ENCODE measurements at places on chromosomes 13 and 19. TPM values are rescaled to one million over a fixed set of nuclear protein-coding genes. Genes with fewer than 3 reads are reported as not detected.
A peak's percentile ranks its signal among the peaks of the same experiment; 100 is the strongest.

ZNF430 gene
- 19.7 TPM for total RNA-seq

PRMT1 gene
- total RNA-seq: 454 TPM

DNA sequence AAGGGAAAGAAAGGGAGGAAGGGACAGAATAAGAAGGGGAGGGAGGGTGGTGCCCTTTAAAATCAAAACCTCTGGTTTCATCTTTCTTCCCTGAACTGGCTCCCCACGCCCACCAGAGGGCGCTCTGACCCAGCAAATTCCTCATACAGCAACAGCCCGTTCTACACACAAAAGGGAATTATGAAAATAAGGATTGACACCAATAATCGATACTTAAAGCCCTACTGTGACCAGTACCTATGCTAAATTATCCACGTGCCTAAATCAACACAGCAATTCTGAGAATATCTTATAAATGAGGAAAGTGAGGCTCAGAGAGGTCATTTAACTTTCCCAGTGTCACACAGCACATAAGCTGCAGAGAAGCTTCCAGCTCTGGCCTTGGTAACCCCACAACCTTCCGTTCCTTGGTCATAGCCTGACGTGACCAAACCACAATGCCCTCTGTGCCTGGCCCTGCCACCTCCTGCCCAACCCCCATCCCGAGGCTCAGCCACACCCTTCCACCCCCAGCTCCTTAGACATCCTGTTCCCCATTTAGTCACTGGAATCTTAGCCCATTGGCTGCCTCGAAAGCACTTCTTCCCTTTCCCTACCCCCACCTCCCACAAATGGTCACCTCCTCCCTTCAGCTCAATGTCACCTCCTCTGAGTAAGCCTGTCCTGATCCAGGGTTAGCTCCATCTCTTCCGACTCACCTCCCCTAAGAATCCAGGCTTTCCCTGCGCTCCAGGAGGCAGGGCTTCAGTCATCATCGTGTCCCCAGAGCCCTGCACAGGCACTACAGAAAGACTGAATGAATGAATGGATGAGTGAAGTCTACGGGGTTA lies 34.2 kb upstream of the PNMA8B start:
- H3K4me1 ChIP-seq: peaks cover 19% of the 10 kb centered on the region
- H3K4me3 ChIP-seq: no peak overlapping the region
- DNase-seq: peak; percentile 73
- no peaks in the 10 kb centered on the region for H3K27me3 ChIP-seq
- no peak overlapping the region for H3K27ac ChIP-seq
- no peaks in the 10 kb centered on the region for H3K36me3 ChIP-seq

DNA sequence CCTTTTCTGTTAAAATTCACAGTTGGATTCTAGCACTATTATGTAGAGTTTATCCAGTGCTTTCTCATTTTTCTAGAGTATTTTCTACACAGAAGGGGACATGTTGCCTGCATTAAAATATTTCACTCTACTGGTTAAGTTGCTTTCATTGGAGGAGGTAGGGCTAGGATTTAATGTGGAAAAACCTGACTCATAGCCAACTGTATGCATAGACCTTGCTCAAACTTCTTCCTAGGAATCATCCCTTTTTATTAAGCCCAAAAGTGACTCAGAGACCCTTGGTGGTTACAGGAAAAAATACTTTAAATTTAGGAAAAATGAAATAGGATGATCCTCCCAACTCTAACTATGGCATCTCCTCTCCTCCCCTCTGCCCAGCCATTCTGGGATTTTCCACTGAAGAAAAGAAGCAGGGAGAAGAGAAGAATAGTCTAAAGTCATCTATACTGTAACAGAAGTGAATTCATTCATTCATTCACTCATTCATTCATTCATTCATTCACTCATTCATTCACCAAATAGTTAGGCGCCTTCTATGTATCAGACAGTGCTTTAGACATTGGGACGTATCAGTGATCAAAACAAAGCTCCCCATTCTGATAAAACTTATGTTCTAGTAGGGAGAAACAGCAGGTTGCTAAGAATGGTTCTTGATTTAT lies 109.0 kb upstream of the HTR2A start:
- DNase-seq: no peak
- no peaks in the 10 kb centered on the region for H3K4me1 ChIP-seq
- H3K4me3 ChIP-seq: no peak overlapping the region
- H3K27me3 ChIP-seq: no peaks in the 10 kb centered on the region
- H3K27ac ChIP-seq: no peak overlapping the region

DNA sequence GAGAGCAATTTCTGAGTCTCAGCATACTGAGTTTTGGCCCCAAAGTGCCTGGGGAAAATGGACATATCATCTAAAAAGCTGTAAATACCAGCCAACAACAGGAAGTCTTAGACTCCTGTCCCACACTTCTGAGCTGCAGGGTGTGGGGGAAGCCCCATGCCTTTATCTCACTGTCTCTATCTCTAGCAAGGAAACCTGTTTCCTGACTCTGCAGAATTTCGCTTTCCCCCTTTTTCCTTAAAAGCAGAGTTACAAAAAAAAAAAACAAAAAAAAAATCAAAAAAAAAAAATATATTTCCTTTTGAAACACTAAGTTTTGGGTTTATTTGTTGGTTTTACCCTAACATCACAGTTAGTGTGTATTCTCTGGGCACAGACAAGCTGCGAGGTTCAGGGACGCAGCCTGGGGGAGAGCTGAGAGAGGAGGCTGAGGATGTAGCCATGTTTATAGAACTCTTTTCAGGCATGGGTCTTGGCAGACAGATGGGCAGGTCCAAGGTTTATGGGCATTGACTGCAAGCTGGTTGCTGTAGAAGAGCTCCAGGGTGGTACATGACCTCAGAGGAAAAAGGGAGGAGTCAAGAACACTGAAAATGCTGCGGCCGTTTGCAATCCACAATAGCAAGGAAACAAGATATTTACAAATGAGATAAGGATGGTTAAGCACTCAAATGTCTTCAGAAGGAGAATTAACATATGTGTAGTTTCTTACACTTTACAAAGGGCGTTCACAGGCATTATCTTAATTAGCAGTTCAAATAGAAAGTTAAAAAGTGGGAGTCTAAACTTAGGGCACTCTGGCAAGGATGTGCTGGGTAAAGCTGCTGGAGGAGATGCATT lies 4.9 kb downstream of the MBNL2 start:
- DNase-seq: no peak
- H3K4me1 ChIP-seq: peaks cover 52% of the 10 kb centered on the region
- peak overlapping the region; percentile 74 for H3K4me3 ChIP-seq
- H3K36me3 ChIP-seq: peaks cover 6% of the 10 kb centered on the region
- H3K27me3 ChIP-seq: no peaks in the 10 kb centered on the region

DNA sequence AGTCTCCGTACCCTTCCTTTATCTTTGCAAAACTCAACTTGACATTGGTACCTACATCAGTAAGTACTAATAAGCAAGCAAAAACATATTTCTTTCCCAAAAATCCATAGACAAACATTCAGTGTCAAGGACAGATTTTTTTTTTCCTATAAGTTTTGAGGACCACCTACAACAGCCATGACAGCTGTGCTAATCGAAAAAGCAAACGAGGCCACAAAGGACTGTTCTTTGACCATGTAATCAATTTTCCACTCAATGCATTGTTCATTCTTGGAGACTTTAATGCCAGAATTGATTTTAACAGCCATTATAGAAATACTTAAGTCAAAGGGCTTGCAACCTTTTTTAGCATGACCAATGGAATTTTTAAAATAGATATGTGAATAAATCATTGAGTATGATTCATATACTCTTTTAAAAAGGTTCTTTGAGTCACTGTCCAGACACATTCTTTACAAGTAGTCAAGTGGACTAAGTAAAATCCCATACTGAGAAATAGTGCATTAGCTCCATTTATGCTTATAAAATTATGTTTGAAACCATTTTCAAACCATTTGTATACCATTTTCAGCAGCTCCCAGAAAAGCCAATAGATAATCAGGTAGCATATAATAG lies 323.9 kb downstream of the MZT1 start:
- no peaks in the 10 kb centered on the region for H3K4me1 ChIP-seq
- no peak overlapping the region for H3K4me3 ChIP-seq
- H3K27me3 ChIP-seq: peaks cover 31% of the 10 kb centered on the region
- H3K36me3 ChIP-seq: no peaks in the 10 kb centered on the region
